CD8-positive, alpha-beta memory T cell (primary cell): ENCODE measurements at places on chromosomes 4 and X.

GRCh38 chr4:15293711-15294110, 134.1 kb upstream of the C1QTNF7 start:
- H3K4me1 ChIP-seq, result no peaks in the 10 kb centered on the region
- no peaks in the 10 kb centered on the region for H3K27me3 ChIP-seq
- H3K27ac ChIP-seq, result no peak overlapping the region
- no peak for DNase-seq
- no peak overlapping the region for H3K4me3 ChIP-seq
- H3K36me3 ChIP-seq, result no peaks in the 10 kb centered on the region

- H3K27ac ChIP-seq, result no peak overlapping the region
- peak overlapping the region; percentile 28 for H3K4me3 ChIP-seq
- no peaks in the 10 kb centered on the region for H3K27me3 ChIP-seq
- DNase-seq, result peak; percentile 74
These were observed 47.5 kb downstream of the CLDN34 start for GRCh38 chrX:10014462-10015354.

- H3K36me3 ChIP-seq, result peaks cover 9% of the 10 kb centered on the region
- no peak overlapping the region for H3K27ac ChIP-seq
- H3K4me3 ChIP-seq, result no peak overlapping the region
- no peaks in the 10 kb centered on the region for H3K4me1 ChIP-seq
These were observed 1.5 kb downstream of the MAB21L2 start for GRCh38 chr4:150583287-150584110.

DNA sequence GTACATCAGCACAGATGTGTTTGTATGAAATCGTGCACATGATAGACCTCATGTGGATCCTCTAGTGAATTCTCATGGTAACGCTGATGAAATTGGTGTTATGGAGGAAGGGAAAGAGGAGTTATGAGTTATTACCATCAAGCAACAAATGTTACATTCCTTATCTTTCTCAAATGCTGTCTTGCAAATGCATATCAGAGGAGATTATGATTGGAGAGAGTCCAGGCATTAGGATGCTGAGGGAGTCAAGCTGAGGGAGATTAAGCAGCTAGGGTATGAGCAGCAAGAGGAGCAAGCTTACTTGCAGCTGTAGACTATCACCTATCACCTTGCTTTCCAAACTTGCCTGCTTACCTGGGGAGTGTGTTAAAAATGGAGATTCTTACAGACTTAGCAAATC, 36.8 kb upstream of the SFRP2 start:
- no peak overlapping the region for H3K27ac ChIP-seq
- H3K27me3 ChIP-seq, result no peaks in the 10 kb centered on the region
- no peaks in the 10 kb centered on the region for H3K4me1 ChIP-seq
- H3K36me3 ChIP-seq, result no peaks in the 10 kb centered on the region

DNA sequence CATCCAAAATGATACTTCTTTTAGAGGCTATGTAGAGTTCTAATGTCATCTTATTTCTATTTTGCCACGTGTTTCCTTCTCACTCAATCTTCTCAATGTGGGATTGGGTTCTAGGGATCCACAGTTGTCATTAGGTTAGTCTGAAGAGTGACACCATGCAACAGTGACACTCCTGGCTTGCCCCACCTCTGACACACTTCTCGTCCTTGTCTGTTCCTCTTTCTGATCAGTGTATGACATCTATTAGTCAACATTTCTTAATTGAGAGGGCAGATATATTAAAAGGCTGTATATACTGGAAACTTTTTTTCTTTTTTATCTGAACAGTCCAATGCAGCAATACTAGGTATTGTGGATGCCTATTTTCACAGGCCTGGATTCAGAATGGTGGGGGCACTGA, 67.6 kb upstream of the GYPA start:
- H3K27ac ChIP-seq, result no peak overlapping the region
- H3K27me3 ChIP-seq, result no peaks in the 10 kb centered on the region
- DNase-seq, result no peak
- H3K4me3 ChIP-seq, result no peak overlapping the region

DNA sequence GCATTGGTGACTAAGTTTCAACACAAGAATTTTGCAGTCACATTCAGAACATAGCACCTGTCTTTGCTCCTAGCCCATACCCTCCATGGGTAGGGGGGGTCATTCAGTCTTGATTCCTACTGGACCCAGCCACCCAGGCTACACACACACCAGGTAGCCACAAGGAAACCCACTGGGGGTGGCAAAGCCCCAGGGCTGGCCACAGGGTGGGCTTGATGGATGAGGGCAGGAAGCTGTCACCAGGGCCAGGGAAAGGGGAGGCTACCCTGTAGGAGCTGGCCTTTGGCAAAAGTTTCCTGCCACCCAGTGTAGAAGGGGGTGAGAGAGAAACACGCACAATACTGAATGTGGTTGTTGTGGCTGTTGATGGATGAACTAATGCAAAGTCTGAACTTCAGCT, 74.5 kb upstream of the NKX1-1 start:
- no peaks in the 10 kb centered on the region for H3K27me3 ChIP-seq
- no peaks in the 10 kb centered on the region for H3K36me3 ChIP-seq

- no peak overlapping the region for H3K27ac ChIP-seq
- H3K27me3 ChIP-seq, result no peaks in the 10 kb centered on the region
- DNase-seq, result no peak
- no peak overlapping the region for H3K4me3 ChIP-seq
- no peaks in the 10 kb centered on the region for H3K36me3 ChIP-seq
These were observed 217.4 kb upstream of the GIMD1 start for GRCh38 chr4:106585915-106586349.

DNA sequence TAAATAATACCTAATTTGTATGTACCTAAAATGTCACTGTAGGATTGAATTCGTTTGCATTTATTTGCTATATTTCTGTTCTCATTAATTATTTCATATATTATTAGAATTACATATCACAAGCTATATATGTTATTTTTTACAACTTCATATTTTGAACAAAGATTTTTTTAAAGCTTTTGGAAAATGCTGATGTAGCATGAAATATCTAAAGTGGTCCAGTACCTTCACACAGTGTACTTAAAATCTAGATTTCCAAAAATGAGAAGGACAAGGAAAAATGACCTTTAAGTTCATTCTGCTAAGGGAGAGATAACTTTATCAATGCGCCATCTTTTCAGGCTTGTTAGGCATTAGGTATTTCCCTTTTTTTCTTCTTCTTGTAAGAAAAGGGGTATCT, 71.8 kb downstream of the LARP7 start:
- H3K27me3 ChIP-seq, result peaks cover 16% of the 10 kb centered on the region
- H3K4me3 ChIP-seq, result no peak overlapping the region
- no peaks in the 10 kb centered on the region for H3K36me3 ChIP-seq
- no peaks in the 10 kb centered on the region for H3K4me1 ChIP-seq
